ENCODE measurements at places on chromosomes 4 and X. TPM values are rescaled to one million over a fixed set of nuclear protein-coding genes. Genes with fewer than 3 reads are reported as not detected.

Gene VCX2
- 0.13 TPM for total RNA-seq

DNA sequence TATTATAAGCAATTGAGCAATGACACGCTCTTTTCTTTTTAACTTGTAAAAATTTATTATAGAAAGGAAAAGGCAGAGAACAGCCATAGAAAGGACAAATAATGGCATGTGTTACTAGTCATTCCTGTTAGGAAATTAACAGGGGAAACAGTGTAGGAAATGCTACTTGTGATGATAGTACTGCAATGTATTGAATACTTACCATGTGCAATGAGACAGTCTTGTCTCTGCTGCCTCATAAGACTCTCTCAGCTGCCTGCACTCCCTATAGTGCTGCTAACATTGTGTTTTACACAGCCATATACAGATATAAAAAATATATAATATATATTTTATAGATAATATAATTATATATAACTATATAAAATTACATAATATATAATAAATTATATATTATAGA is 62.3 kb upstream of the SHOX start:
- DNase-seq = no peak

Gene TMEM255A
- total RNA-seq = not detected

DNA sequence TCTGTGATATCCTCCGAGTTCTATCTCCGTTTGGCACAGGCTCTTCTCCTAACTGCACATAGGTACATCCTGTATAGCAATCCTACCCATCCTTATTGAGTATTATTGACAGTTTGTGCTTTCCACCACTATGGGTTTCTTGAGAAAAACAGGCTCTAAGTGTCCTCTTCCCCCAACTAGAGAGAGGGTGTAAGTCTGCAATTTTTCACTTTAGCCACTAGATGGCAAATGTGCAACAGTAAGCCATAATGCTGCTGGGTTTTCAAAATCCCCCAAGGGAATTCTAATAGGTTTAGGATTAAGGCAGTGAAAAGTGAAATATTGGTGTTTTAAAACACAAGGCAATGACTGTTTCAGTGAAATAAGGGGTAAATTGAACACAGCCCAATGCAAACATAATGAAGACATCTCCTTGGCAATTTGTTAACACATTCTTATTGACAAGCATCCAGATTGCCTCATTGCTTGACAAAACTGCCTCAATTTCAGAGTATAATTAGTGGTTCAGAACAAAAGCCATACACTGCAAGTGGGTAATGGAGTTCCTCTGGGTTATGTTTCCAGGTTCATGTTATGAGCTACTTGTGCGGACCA is 239.0 kb upstream of the HTR2C start:
- no peak for DNase-seq

Data from HT1080 (cell line).